ENCODE measurements at places on chromosomes 6 and 20.

GRCh38 chr20:45039475-45039820 lies 61.5 kb downstream of the KCNS1 start:
- no peak for DNase-seq

DNA sequence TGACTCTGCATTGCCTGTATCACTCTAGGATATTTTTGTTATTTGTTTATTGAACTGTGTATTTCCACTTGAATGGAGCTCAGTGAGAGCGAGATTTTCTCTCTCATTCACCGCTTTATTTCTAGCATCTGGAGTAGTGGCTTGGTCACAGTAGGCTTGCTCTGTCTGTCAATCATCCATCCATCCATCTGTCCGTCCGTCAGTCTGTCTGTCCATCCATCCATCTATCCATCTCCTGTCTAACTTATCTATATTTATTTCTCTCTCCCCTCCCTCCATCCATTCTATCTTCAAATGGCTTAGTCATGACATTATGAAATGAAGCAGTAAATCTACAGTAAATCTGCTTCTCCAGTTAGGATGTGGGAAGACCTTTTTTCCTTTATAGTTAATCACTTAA lies 94.6 kb downstream of the TIAM2 start:
- no peak for DNase-seq

GRCh38 chr20:7352165-7352564 lies 584.7 kb downstream of the BMP2 start:
- no peak for DNase-seq

- no peak for DNase-seq
Observed at GRCh38 chr6:167398214-167399050, 73.5 kb downstream of the TTLL2 start.

DNA sequence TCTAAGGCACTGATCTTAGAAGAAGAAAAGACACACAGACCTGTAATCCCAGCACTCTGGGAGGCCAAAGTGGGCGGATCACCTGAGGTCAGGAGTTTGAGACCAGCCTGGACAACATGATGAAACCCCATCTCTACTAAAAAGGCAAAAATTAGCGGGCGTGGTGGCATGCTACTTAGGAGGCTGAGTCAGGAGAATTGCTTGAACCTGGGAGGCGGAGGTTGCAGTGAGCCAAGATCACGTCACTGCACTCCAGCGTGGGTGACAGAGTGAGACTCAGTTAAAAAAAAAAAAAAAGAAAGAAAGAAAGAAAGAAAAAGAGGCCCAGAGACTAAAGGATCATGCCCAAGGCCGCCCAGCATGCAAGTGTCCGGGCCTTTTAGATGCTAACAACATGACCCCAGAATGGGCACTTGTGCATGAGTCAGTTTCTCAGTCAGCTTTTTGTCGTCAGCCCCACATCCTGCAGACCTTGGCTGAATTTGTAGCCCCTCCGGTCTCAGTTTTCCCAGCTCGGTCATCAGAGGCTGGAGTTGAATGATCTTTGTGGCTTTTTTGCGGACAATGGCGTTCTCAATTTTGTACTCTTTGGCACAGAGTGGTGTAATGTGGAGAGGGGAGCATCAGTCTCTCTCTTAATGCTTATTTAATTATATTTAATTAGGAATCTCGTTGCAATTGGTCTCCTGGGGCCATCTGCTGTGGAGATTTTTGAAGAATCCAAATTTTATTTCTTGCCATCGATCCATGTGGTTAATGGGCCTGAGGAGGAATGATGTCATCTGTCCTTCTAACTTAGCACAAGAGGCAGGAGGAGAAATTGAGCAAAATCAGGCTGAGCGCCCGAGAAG lies 30.6 kb upstream of the APCDD1L start:
- DNase-seq = no peak

GRCh38 chr20:35226884-35227681 lies 593 bp downstream of the MMP24 start:
- peak; percentile 11 for DNase-seq

GRCh38 chr6:154245506-154245905 lies 111.1 kb downstream of the IPCEF1 start:
- DNase-seq = no peak

DNA sequence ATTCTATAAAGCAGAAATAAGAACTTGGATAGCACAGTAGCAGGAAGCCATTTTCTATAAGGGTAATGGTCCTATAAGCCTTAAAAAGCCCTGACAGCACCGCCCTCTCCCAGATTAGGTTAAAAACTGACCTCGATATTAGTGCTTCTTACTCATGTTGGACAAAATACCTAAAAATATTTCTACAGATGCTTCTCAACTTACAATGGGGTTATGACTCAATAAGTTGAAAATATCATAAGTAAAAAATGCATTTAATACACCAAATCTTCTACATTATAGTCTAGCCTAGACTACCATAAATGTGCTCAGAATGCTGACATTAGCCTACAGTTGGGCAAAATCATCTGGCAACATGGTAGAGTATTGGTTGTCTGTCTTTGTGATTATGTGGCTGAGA lies 70.3 kb downstream of the SESN1 start:
- DNase-seq = no peak
